AG04449 (cell line): ENCODE measurements at places on chromosomes 2 and 18.

GRCh38 chr2:136245211-136245610 lies 127.3 kb upstream of the CXCR4 start:
- no peak for DNase-seq

- DNase-seq, result no peak
Observed at GRCh38 chr18:57998461-57998860, 45.6 kb upstream of the NEDD4L start.

DNA sequence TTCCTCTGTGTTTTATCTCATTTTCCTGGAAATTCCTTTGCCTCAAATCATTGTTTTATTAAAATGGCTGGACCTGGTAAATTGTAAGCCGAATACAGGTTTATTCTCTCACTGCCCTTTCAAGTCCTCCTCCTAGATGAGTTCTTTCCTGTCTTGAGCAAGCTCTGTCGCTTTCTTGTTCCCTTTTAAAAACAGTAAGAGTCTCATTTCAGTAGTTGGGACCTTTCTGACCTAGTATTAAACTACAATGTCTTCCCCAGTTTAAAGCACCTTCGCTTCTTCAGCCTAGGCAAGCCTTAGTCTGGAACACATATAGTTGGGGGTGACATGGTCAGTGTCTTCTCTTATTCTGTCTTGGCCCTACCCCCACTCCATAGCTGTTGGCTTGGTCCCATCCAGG lies 40.9 kb upstream of the SP140L start:
- DNase-seq, result no peak

GRCh38 chr18:75475228-75475627 lies 47.7 kb upstream of the SMIM21 start:
- DNase-seq, result peak; percentile 66

DNA sequence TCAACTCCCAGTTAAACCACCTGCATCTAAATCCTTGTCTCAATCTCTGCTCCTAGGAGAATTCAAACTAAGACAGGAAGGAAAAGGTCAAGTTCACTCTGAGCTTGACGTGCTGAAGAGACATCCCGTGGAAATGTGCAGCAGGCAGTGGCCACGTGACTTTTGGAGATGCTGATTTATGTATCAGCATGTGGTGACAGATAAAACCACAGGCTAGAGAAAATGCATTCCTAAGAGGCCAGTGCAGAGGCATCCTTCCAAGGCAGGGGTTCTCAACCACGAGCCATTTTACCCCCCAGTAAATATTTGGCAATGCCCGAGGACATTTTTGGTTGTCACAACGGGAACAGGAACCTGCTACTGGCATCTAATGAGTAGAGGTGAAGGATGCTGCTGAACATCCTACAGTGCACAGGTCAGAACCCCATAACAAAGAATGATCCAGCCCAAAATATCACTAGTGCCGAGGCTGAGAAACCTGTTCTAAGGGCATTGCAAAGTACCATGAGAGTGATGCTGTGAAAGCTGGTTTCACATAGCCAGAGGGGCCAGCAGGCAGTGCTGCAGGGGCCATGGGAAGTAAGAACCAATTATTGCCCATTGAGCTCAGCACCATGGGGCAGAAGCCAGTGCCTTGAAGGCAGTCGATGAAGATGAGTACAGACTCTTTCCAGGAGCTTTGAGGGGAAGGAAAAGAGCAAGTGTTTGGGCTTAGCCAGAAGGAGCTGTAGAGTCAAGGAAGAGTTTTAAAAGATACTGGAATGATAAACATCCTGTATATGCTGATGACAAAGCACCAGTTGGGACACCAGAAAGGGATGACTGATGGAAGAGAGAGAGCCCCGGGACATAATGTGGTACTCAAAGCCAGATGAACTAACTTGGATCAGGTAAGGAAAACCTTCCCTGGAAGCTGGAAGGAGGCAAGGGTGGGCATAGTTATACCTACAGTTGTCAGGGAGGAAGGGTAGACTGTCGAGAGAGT lies 174.6 kb downstream of the HAUS1 start:
- DNase-seq, result no peak

- DNase-seq, result no peak
Observed at GRCh38 chr2:176149939-176150583, 1.3 kb upstream of the HOXD4 start.

DNA sequence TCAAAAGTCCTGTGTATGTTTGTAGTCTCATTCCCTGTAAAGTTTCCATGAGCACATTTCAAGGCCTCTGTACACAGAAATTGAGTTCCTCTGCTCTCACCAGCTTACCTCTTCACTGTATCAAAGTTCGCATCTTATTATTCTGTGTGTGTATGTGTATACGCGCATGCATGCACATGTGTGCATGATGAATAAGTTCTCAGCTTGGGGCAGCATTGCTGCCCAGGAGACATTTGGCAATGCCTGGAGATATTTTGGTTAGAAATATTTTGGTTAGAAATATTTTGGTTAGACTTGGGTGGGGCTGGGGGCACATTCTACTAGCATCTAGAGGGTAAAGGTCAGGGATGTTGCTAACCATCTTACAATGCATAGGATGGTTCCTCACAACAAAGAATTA lies 23.4 kb downstream of the TCF7L1 start:
- no peak for DNase-seq

DNA sequence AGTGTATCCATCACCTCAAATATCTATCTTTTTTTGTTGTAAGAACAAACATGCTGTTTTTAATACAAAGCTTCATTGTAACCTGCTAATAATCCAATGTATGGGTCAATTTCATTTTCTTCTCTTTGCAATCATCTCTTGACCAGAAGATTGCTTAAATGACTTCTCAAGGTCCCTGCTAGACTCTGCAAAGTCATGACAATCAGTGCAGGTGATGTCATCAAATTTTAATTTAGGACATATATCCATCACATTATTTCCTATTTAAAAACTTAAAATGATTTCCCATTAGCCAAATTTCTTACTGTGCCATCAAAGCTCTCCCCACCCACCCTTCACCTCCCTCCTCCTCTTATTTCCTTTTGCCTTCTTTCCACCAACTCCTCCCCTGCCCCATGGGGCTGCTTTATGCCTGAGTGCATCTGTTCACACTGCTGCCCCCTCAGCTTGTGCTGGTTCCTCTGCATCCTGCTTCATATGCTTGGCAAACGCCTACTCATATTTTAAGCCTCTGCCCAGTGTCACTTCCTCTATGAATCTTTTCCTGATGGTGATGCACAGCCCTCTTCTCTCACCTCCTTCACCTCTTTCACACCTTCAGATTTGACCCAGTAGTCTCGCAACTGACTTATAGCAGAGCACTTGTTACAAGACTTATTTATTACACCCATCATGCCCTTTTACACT lies 20.3 kb downstream of the PLEK start:
- DNase-seq, result no peak

DNA sequence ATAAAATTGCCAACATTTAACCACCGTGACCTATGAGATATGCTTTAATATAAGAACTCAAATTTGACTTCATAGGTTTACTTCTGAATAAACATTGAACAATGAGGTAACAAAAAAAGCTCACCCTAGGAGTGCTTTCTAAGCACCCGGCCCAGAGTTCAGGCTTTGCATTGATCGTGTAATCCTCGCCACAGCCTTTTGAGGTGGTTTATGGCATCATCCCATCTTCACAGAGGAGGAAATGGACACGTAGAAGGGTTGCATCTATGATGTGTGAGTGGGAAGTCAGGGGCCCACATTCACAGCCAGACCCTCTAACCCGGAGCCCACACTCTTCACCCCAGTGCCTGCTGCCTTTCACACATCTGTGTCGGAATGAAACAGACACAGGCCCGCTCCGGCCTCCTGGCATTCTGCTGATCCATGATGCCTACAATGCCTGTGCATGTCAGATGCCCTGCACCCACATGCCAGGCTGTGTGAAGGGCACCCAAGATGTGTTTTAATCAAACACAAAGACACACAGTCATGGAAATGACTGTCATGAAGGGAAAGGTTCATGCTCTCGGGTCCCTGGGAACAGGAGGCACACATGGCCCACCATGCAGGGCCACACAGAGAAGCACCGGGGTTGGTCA lies 48.6 kb upstream of the RPL31 start:
- no peak for DNase-seq

DNA sequence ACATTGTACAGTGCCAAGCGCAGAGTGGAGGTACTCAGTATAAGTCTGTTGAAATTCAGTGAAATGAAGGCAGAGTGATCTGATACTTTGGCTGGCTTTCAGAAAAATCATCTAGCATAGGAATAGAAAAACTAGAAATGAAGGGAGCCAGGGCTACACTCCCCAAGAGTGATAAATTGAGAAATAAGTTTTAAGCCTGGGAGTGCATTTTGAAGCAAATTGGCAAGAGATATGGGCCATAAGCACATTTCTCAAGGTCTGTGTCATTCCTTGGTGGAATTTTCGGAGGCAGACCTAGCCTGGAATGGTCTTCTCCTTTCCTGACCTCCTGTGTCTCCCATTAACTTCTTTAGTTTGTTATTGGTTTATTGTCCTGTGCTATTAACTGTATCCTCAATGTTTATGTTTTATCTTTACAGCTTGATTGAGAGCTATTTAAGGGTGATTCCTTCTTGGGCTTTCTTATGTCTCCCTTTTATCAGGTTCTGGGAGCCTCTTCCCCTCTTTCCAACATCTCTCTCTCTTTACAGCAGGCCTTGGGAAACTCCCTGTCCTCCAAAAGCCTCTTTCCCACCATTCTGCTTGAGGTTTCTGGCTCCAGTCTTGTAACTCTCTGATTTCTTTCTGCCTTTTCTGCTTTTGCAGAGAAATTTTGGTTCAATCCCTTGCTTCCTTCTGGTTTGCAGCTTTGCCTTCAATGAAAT lies 649.5 kb downstream of the SLC4A3 start:
- peak; percentile 50 for DNase-seq

- DNase-seq, result no peak
Observed at GRCh38 chr18:53375621-53376020, 848.8 kb downstream of the MBD2 start.

DNA sequence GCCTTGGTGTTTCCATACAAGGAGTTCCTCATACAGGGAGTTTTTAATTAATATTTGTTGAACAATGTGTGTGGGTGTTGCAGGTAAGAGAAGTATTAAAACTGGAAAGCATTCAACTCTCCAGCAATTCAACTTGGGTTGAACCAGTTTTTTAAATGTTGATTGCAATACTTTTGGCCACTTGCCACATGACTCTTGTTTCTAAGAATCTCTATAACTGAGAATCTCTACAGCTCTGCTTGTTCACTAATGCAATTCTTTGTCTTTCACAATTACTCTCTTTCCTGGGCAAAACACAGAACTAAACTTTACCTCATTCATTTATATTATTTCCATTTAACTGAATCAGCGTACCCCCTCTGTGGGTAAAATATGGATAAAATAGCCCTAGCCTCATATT lies 429.4 kb downstream of the ARHGAP15 start:
- peak; percentile 45 for DNase-seq

GRCh38 chr2:151237422-151238025 lies 24.1 kb downstream of the RBM43 start:
- no peak for DNase-seq

DNA sequence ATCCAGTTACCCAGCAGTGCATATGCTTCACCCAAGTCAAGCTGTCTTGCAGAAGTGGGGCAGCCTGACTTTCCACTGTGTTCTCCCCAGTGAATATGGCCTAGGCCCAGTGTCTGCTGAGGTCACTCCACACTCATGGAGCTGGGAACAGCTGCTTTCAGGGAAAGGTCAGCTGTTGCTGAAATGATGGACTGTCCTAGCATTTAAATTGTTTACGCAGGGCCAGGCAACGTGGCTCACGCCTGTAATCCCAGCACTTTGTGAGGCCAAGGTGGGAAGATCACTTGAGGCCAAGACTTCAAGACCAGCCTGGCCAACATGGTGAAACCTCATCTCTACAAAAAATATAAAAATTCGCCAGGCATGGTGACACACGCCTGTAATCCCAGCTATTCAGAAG lies 86.5 kb downstream of the LIPG start:
- DNase-seq, result no peak

GRCh38 chr18:40939656-40940515 lies 1015.1 kb upstream of the PIK3C3 start:
- no peak for DNase-seq

DNA sequence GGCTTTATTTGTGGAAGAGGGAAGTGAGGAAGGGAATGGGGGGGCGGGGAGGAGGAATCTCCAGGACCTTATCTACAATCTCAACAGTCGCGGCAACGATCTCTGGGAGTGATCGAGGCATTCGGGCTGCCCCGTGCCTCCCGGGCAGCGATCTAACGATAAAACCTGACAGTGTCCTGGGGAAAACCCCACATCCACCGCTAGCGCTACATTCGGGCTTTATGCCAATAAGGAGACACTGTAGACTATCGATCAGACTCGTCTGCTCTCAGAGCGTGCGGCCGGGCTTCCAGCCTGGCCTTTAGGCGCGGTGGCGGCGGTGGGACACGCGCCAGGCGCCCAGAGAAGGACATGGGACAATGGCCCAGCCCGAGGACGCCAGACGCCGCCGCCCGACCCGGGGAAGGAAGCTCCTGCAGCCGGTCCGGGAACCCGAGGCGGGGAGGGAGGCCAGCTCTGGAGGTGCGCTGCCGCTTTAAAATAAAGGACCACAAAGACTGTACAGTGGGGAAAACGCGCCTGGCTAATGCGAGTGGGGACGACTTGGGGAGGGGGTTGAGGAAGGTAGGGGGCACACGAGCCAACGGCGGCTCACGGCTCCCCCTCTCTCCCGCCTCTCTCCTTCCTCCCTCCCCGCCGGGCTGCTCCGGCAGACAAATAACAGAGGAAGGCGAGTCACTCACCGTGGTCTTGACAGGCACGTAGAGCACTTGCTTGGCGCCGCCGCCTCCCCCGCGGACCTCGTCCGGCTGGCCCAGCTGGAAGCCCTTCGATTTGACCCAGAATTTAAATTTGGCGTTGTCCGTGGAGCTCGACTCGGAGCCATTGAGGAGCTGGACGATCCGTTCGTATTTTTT lies 2.2 kb downstream of the NOL4 start:
- DNase-seq, result no peak

DNA sequence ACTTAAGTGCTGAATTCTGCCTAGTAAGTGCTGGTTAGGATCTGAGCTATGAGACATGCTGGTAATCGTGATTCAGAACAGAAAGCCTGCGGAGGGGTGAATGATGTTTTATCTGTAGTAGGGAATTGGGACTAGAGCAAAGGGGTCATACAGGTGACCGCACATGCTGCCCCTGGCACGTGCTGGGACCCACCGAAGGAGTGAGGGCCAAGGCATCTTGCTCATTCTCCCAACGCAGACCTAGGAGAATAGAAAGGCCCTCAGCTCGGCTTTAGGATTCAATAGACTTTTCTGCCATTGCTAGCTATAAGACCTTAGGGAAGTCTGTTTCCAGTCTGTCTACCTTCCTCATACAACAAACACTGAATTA lies 8.8 kb upstream of the SMAD7 start:
- DNase-seq, result no peak

GRCh38 chr2:238407566-238407965 lies 19.2 kb upstream of the ASB1 start:
- no peak for DNase-seq

DNA sequence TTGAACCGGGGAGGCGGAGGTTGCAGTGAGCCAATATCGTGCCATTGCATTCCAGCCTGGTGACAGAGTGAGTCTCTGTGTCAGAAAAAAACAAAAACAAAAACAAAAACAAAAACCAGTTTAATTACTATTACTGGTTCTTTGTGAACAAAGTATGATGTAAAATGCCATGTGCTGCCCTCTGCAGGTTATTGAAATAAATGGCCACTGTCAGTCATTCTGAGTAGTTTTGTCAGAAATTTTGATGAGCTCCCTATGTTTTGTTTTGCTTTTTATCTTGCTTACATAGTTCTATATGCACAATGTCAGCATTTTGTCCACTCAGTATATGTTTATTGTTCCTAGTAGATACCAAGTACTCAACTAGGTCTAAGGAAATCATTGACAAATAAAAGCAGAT lies 423.6 kb upstream of the CHST9 start:
- no peak for DNase-seq

GRCh38 chr2:237913193-237913917 lies 53.5 kb upstream of the UBE2F start:
- no peak for DNase-seq
